Left ventricle myocardium superior (tissue), 1 donor: ENCODE measurements at places on chromosomes 11 and 22.

- no peak for DNase-seq
These were observed 17.6 kb downstream of the KCNC1 start for GRCh38 chr11:17752144-17752543.

DNA sequence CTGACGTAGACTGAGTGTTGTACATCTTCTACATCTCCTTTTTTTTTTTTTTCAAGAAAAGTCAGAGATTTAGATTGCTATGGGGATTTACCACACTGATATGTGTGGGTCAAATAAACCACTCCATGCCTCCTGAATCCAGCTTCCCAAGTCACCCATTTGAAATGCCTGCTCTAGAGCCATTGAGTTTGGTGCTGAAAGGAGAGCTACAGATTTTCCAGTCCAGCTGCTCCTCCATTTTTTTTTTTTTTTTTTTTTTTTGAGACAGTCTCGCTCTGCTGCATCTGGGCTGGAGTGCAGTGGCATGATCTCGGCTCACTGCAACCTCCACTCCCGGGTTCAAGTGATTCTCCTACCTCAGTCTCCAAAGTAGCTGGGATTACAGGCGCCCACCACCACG lies 115.2 kb upstream of the TIMP3 start:
- DNase-seq = no peak

- DNase-seq = no peak
These were observed 13.8 kb downstream of the SEC14L3 start for GRCh38 chr22:30457981-30458380.

DNA sequence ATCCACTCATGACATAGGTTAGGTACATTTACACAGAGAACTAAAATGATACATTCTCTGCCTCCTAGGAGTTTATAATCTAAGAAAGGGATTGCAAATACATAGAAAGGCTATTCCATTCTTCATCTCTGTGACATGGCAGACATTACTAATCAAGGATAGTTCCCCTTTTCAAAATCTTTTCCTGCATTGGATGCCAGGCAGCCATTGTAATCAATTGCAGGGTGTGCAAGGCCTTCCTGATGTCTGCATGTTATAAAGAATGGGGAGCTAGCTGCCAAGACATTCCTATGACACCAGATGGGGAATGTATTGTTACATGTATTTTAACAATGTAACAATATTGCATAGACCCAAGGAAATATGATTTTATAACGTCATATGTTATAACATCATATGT lies 82.0 kb downstream of the KIRREL3 start:
- no peak for DNase-seq

DNA sequence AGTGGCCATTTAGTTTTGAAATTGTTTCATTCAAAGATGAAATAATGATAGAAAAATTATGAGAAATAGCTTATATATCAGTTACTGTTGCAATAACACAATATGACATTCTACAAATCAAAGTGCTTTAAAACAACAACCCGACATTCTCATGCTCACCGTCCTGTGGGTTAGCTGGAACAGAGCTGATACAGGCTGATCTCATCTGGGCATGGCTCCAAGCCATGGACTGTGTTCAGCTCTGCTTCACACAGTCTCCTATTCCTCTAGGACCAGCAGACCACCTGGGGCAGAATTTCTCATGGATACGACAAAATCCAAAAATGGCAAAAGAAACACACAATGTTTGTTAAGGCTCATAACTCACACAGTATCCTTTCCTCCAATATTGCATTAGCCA lies 178.6 kb downstream of the CNTN5 start:
- DNase-seq = peak; percentile 31

DNA sequence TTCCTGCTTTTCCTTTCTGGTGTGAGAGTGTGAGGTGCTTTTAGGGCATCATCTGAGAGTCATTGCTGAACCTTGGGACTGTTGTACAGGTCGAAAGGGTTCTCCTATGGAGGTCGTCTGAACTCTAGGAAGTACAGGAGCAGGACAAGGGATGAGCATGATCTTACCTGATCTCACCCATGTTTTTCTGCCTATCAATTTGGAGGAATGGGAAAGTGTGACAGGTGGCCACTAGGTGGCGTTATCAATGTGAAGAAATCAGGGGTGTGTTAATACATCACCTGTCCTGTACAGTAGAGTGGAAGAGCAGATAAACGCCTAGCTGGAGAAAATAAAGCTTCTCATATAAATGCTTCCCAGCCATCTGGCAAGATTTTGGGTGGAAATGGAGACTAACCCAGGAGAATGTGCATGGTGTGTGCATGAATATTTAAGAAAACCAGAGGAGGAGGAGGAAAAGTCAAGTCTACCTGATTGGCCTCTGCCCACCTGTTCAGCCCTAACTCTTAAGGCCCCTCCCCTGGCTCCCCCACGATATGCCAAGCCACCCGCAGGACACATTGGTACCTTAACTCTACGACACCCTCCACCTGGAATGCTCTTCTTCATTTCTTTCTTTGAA lies 72.0 kb upstream of the NARS2 start:
- DNase-seq = no peak

- no peak for DNase-seq
These were observed 8.9 kb upstream of the MYBPC3 start for GRCh38 chr11:47361419-47361818.

- DNase-seq = peak; percentile 87
These were observed 925 bp upstream of the KCNJ11 start for GRCh38 chr11:17389211-17389956.

- DNase-seq = peak; percentile 55
These were observed 885 bp downstream of the TRMU start for GRCh38 chr22:46336119-46337078.

GRCh38 chr11:15918674-15919073 lies 437.7 kb downstream of the SOX6 start:
- DNase-seq = no peak

GRCh38 chr22:27984001-27984695 lies 65.1 kb upstream of the PITPNB start:
- no peak for DNase-seq

DNA sequence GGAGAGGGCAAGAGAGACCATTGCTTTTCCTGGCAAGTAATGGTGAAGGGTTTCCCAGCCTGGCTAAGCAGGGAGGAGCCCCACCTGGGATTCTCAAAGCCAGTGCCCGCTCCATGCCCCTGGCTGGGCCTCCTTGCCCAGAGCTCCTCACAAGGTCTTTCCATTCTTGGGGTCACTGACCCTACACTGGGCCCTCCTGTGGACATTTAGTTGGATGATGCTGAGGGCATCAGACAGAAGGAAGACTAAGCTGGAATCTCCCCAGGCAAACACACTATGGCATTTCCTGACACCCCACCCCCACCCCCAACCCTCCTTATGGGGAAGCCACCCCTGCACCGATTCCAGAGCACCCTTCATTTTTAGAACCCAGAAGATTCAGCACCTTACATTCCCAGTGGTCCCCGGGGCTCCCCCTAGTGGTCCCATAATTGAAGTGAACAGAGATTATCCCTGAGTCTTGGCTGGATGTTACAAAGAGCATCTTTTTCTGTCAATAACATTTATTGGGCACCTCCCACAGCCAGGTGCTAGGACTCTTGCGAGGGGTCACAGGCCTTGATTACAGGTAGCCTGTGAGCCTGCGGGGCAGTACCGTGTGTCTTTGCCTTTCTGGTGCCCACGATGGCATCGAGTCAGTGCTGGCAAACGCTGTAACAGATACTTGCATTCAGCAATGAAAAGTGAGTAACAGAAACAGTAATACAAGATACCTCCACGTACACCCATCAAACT lies 548.5 kb downstream of the BUD13 start:
- peak; percentile 55 for DNase-seq

DNA sequence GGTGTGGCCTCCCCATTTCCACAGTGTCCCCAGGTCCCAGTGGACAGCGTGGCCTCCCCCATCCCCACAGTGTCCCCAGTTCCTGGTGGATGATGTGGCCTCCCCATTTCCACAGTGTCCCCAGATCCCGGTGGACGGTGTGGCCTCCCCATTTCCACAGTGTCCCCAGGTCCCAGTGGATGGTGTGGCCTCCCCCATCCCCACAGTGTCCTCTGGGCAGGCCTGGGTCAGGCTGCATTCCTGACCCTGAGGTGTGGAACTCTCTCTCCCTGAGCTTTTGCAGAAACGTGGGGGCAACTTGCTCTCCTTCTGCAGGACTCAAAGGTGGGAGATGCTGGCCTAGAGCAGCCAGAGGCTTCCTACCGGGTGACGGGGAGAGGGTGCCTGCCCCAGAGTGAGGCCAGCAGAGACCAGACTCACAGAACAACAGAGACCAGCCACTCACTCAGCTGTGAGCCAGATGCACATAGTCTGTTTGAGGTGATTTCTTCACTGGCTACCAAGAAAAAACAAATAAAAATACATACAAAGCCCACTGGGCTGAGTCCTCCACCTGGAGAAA lies 85.8 kb upstream of the FGF3 start:
- DNase-seq = peak; percentile 15

GRCh38 chr22:44516841-44517240 lies 18.8 kb upstream of the RTL6 start:
- DNase-seq = no peak

DNA sequence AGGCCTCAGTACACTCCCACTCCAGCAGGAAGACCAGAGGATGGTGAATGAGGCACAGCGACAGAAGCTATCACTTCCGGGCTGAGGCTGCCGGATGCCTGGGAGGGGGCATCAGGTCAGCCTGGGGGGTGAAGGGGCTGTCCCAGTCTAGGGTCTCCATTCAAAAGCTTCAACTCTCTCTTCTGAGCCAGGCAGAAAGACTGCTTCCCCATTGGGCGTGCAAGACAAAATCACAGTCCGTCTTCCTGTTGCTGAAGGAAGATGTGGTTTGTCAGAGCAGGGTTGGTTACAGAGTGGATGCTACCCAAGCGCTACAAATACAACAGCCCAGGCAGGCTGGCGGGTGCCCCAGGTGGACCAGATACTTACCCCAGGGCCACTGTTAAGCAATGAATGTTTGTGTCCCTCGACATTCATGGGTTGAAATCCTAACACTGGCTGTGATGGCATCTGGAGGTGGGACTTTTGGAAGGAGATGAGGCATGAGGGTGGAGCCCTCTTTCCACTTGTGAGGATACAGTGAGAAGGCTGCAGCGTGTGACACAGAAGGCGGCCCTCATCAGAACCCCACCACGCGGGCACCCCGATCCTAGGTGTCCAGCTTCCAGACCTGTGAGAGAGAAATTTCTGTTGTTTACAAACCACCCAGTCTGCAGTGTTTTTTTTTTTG lies 12.0 kb downstream of the UPK3A start:
- DNase-seq = no peak

GRCh38 chr11:2149864-2150847 lies 10.9 kb downstream of the INS start:
- no peak for DNase-seq

GRCh38 chr11:111402411-111402810 lies 23.3 kb upstream of the POU2AF1 start:
- no peak for DNase-seq

DNA sequence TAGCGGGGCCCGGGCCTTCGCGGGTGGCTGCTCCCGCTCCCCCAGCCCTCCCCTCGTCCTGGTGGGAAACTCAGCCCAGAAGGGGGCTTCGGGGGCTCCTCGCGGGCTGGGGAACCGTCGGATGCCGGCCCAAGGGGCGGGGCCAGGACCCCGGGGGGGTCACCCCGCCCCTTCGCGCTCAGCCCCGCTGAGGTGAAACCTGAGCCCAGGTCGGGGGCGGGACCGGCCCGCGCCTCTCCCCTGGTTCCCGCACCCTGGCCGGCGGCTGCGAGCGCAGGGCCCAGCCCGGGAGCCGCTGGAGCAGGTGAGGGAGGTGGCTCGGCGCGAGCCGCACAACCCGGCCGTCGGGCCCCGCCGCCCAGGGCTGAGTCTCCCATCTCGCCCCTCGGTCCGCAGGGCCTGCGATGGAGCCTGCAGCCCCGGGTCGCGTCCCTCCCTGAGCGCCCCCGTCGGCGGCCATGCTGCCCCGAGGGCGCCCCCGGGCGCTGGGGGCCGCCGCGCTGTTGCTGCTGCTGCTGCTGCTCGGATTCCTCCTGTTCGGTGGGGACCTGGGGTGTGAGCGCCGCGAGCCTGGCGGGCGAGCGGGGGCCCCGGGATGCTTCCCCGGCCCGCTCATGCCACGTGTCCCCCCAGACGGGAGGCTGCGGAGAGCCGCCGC lies at the start of gene LARGE2:
Gene LARGE2 (plus strand): TSS at position 232 of the 658 bp plus-strand sequence. CDS start 227 bp downstream, at position 459.
- no peak for DNase-seq

- no peak for DNase-seq
These were observed 24.3 kb downstream of the EMSY start for GRCh38 chr11:76469141-76469540.

DNA sequence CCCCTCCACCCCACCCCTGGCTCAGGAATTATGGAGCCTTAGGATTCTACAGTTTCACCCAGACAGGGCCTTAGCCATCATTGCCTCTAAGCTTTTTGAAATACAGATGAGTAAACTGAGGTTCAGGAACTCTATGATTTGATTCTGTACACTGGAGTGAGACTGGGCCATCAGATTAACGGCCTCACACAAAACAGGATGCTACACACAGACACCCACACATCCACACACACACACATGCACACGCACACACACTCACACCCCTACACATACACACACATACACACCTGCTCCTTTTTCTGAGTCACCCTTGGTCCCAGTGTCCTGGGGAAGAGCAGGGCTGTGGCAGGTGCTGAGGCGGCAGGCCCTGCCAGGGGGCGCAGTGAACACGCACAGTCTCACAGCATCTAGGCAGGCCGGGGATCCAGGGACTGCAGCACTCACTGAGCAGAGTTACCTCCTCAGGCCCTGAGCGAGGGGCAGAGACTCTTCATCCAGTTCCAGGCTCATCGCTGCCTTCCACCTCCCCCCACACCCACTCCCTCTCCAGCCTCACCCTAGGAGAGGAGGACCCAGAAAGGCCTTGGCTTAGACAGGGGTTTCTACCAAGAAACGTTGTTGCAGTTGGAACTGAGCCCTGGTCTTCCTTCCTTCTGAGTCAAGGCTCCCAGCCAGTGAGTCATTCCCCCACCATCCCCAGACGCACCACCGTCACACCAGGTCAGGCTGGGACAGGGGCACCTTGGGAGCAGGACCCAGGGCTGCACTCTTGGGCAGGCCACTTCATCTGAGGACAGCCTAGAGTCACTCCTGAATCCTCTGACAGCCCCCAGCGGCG lies 89.8 kb upstream of the PARVA start:
- DNase-seq = peak; percentile 55

- DNase-seq = peak; percentile 73
These were observed 10.6 kb downstream of the LRRC51 start for GRCh38 chr11:72091292-72091691.

DNA sequence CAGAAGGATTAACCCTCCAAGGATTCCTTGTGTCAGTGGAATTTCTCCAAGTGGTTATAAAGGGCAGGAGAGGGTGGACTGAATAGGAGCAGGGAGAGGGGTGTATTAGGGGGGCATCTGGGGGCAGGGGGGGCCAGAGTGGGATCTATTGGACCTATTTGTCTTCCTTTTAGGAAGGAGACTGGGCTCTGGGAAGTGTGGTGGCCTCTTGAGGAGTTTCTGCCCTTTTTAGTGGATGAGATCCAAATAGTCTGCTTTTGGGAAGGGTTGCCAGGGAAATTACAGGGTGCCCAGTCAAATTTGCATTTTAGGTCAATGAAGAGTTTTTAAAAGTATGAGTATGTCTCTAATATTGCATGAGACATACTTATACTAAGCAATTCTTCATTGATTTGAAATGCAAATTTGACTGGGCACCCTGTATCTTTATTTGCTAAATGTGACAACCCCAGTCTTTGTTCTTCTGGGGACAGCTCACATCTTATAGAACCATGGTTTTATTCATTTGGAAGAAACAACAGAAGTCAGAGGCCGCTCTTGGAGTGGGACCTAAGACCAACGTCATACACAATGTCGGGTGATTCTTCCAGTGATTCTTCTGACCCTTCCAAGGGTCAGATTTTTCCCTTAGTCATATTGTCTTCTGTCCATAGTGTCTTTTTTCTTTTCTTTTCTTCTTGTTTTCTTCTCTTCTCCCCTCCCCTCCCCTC lies 429 bp upstream of the SLC22A6 start:
- DNase-seq = no peak

GRCh38 chr11:46414879-46415278 lies 23.3 kb upstream of the CHRM4 start:
- DNase-seq = no peak

- no peak for DNase-seq
These were observed 55.6 kb downstream of the PHF21A start for GRCh38 chr11:46065681-46066080.
